CD4-positive, alpha-beta memory T cell (primary cell): ENCODE measurements at places on chromosomes 1 and 21.
A peak's percentile ranks its signal among the peaks of the same experiment; 100 is the strongest.

DNA sequence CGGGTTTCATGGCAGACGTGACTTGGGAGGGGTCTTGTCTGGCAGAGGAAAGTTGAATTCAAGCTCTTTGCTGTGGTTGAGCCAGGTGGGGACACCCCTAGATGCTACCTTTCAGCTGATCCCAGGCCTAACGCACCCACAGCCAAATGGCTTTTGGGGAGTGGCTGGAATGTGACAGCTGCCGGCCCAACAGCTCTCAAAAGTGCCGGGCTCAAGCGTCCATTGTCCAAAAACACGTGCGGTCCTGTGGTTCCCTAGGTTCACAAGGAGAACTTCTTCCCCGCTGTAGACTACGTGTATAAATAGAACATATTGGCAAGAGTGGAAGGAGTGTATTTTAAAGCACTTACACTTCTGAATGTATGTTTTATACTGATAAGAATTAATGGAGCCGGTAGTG, 87.1 kb upstream of the ARHGEF16 start:
- no peaks in the 10 kb centered on the region for H3K27me3 ChIP-seq
- H3K4me3 ChIP-seq, result no peak overlapping the region
- H3K36me3 ChIP-seq, result no peaks in the 10 kb centered on the region
- H3K27ac ChIP-seq, result no peak overlapping the region

GRCh38 chr1:116367256-116367945, 5.6 kb upstream of the ATP1A1 start:
- no peak for DNase-seq
- H3K4me1 ChIP-seq, result peaks cover 19% of the 10 kb centered on the region
- H3K36me3 ChIP-seq, result no peaks in the 10 kb centered on the region
- no peaks in the 10 kb centered on the region for H3K27me3 ChIP-seq
- no peak overlapping the region for H3K4me3 ChIP-seq

DNA sequence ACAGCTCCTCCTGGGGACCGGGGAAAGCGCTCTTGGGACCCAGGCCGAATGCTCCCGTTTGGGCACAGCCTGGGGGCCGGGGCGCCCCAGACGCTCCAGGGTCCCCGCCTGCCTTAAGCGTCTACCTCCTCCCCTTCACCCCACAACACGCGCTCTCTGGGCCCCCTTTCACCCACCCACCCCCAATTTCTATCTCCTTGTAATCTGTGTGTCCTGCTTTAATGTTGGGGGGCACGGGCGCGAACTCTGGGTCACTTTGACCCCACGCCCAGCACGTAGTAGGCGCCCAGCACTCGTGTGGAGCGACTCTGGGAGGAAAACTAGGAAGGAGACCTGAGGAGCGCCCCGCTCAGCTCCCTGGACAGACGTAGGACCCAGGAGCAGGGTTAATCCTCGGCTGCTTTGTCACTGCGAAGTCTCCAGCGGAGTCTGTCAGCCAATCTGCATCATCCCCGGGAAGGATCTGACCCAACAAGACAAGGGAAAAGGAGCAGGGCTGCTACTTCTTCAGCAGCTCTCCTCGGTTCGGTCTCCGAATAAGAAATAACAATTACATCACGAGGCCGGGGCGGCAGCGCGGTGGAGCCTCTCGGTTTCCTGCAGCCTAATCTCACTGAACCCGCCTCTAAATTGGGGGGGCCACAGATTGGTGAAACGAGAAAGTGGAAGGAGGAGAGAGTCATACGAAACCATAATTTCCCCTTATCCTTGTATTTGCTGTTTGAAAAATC, 757 bp upstream of the NRIP1 start:
- peak overlapping the region; percentile 68 for H3K27ac ChIP-seq
- peaks cover 21% of the 10 kb centered on the region for H3K4me1 ChIP-seq
- peak overlapping the region; percentile 72 for H3K4me3 ChIP-seq
- peak; percentile 67 for DNase-seq
- no peaks in the 10 kb centered on the region for H3K36me3 ChIP-seq
- no peaks in the 10 kb centered on the region for H3K27me3 ChIP-seq

DNA sequence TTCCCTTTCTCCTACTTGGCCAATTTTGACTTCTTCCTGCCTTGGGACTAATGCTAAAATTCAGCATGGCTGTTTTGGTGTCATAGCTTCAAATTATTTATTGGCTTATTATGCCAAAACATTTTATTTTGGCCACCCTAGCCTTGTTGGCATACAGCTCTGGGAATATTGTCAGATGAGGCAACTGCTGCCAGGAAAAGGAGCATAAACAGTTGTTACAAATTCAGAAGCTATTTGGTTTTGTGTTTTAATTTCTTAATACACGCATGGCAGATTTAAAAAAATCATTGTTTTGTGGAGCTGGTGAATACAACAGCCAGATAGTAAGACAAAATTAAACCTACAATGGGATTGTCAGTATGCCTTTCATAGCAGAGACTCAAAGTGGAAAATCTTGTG, 66.8 kb upstream of the BCL10 start:
- H3K27ac ChIP-seq, result no peak overlapping the region
- no peak for DNase-seq
- no peaks in the 10 kb centered on the region for H3K4me1 ChIP-seq
- no peak overlapping the region for H3K4me3 ChIP-seq

DNA sequence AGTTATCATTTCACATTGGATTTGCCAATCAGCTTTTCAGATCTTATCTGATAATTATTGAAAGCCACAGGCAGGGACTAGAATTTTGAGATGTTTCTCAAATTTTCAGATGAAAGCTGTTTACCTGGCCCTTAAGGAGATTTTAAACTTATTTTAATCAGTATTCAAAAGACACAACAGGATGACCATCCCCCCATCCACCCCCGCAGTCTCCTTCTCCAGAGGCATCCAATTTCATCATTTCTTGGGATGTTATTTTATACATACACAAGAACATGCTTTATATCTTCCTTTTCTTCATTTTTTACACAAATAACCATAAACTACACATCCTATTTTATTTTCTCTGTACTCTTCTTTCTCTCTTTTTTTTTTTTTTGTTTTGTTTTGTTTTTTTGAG, 470.9 kb downstream of the SMYD3 start:
- no peak overlapping the region for H3K4me3 ChIP-seq
- no peak for DNase-seq
- H3K27me3 ChIP-seq, result no peaks in the 10 kb centered on the region
- H3K4me1 ChIP-seq, result no peaks in the 10 kb centered on the region
- no peaks in the 10 kb centered on the region for H3K36me3 ChIP-seq

GRCh38 chr21:33063375-33063883, 6.5 kb upstream of the OLIG1 start:
- no peaks in the 10 kb centered on the region for H3K4me1 ChIP-seq
- H3K27ac ChIP-seq, result no peak overlapping the region
- H3K36me3 ChIP-seq, result no peaks in the 10 kb centered on the region
- no peak overlapping the region for H3K4me3 ChIP-seq

GRCh38 chr21:41316200-41317062, at the start of gene FAM3B:
TSS of gene FAM3B (plus strand) at chr21:41316801. CDS start at chr21:41316880, 79 bp downstream.
- no peak within 1 kb of the TSS for H3K4me3 ChIP-seq
- no peak within 1 kb of the TSS for H3K27ac ChIP-seq
- no peak for DNase-seq
- peaks cover 19% of the 10 kb centered on the region for H3K27me3 ChIP-seq
- no peaks in the 10 kb centered on the region for H3K36me3 ChIP-seq

DNA sequence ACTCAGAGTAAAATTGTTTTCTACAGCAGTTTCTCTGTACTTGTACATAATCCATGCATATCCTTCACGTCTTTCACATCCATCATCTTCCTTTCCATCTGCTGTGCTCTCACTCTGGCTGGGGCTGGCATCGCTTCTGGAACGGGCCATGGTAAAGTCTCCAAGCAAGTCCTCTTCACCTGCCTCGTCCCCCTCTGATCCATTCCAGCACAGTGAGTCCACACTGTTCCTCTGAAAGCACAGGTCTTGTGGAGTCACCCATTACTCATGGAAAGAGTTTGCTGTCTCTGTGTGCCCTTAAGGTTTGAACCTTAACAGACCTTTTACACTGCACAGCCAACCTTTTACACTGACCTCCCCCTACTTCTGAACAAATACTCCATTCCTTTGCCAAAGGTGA, 313.6 kb downstream of the ASTN1 start:
- no peaks in the 10 kb centered on the region for H3K36me3 ChIP-seq
- no peak for DNase-seq
- no peaks in the 10 kb centered on the region for H3K27me3 ChIP-seq
- no peak overlapping the region for H3K4me3 ChIP-seq
- H3K4me1 ChIP-seq, result no peaks in the 10 kb centered on the region

DNA sequence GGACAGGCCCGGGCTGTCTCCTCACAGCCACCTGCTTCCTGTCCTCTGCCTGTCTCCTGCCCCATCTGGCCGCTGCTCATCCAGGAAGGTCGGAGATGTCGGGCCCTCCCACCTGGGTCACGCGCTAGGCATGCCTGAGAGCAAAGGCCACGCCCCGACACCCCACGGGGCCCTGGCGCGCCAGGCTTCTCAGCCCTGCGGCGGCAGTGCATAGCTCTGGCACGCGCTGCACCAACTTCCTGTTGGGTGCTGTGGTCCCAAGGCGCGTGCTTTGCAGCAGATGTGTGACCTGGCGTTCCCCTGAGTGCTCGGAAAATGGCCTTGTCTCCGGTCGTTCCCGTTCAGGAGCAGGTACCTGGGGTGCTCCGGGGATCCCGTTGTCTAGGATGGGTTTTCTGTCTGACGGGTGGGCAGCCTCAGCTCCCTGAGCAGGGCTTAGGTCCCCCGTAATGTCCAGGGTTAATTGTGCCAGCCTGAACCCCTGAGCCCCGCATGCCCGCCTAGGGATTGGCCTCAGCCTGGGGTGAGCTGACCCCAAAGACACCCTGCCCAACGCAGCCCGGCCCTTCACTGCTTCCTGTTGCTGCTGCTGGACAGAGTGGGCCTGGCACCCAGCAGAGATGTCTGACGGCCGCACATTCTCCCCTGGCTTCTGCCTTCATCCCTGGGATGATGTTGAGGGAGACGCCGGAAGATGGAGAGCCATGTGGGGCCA, 19.4 kb upstream of the KCNAB2 start:
- peak overlapping the region; percentile 89 for H3K4me3 ChIP-seq
- peak; percentile 89 for DNase-seq
- peak overlapping the region; percentile 89 for H3K27ac ChIP-seq

DNA sequence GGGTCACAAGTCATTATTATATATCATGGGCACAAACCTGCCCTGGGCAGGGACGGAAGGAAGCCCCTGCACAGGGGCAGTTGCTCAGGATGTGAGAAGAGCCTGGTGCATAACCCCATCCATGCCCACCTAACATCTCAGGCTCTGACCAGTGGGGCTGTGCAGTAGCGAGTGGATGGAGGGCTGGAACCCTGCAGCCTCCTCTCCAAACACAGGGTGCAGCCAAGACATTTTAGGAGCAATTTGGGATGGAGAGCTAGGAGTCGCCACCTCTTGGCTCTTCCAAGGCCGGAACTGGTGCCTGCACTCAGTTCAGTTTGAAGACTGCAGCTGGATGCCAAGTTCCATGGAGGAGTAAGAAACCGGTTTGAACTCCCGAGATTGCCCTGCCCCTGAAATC, 2.8 kb downstream of the MX1 start:
- H3K4me1 ChIP-seq, result peaks cover 16% of the 10 kb centered on the region
- no peak overlapping the region for H3K4me3 ChIP-seq
- peaks cover 22% of the 10 kb centered on the region for H3K36me3 ChIP-seq
- no peak for DNase-seq
- H3K27me3 ChIP-seq, result no peaks in the 10 kb centered on the region

DNA sequence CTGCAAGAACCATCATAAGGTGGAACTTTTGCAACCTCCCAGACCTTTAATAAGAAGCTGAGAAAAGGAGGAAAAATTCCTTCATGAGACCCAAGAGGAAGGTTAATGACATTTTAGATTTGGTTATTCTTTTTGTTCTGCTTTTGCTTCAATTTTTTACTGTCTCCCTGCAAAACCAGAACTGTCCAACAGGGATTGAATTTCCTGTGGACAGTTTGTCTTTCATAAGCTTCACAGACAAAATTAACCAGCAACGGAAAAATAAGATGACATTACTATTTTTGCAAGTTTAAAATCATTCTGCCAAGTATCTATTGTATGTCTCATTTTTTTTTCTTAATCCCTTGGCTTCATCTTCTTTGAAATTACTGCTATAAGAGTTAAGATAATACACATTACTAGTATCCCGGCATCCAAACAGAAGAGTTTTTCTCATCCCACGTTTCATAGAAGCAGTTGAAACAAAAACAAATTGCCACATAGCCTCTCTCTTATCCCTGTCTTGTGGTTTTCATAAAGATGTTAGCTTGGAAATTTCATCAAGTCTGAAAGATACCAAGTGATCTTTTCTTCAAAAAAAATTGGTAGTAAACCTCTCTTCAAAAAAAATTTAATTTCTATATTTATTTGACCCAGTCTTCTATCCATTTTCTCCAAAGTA, 465.3 kb upstream of the PTBP2 start:
- no peaks in the 10 kb centered on the region for H3K27me3 ChIP-seq
- H3K27ac ChIP-seq, result no peak overlapping the region
- H3K36me3 ChIP-seq, result no peaks in the 10 kb centered on the region
- no peak for DNase-seq
- H3K4me1 ChIP-seq, result no peaks in the 10 kb centered on the region

DNA sequence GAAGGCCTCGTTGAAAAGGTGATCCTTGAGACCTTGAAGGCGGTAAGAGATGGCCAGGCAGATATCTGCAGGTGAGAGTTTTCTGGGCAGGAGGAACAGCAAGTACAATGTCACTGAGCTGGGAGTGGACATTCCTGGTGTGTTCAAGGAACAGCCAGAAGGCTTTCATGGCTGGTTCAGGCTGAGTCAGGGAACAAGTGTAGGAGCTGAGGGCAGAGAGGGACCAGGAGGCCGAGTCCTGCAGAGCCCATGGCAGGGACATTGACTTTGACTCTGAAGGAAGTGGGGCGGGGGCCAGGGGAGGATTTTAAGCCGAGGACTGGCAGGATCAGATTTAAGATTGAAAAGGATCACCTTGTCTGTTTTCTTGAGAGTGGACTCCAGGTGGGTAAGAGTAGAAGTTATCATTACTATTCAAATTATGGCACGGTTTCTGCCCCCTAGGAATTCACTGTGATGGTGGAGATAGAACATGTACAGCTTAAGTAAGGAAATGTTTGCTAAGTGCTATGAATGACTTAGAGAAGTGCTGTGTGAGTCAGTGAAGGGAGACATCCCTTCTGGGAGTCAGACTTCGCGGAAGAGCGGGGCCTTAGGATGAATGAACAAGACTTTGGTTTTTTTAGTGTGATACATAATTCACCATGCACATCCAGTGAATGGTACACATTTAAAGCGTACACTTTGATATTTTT, 202.3 kb downstream of the KIF26B start:
- H3K27ac ChIP-seq, result no peak overlapping the region
- H3K4me1 ChIP-seq, result no peaks in the 10 kb centered on the region
- no peak for DNase-seq
- H3K4me3 ChIP-seq, result no peak overlapping the region

- peak overlapping the region; percentile 57 for H3K27ac ChIP-seq
- H3K36me3 ChIP-seq, result no peaks in the 10 kb centered on the region
- peaks cover 16% of the 10 kb centered on the region for H3K4me1 ChIP-seq
- H3K27me3 ChIP-seq, result no peaks in the 10 kb centered on the region
- peak overlapping the region; percentile 39 for H3K4me3 ChIP-seq
These were observed 236.5 kb upstream of the JUN start for GRCh38 chr1:59020151-59020997.

DNA sequence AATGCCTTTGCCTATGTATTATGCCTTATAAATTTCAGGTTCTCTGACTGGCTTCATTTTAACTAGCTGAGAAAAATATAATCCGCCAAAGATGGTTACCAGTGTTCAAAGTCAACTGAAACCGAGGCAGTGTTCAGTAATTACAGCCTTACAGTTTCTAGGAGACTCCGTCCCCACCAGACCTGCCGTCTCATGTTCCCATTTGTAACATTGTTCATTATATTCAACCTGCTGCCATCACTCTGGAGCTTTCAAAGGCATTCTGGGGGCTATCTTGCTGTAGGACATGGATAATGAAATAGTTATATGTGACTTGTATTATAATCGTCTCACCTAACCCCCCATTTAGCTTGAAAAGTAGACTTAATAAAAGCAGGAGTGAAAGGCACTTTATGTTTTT, 302.5 kb downstream of the RWDD3 start:
- no peaks in the 10 kb centered on the region for H3K4me1 ChIP-seq
- no peak overlapping the region for H3K4me3 ChIP-seq
- no peak for DNase-seq
- H3K36me3 ChIP-seq, result no peaks in the 10 kb centered on the region
- no peak overlapping the region for H3K27ac ChIP-seq
